ENCODE measurements at places on chromosomes 7 and 10.

- no peak for DNase-seq
These were observed 173.6 kb downstream of the SH3PXD2A start for GRCh38 chr10:103681617-103682399.

GRCh38 chr7:124570558-124570957 is 195.0 kb downstream of the GPR37 start:
- DNase-seq = no peak

GRCh38 chr7:46317256-46317655 is 396.2 kb upstream of the IGFBP3 start:
- peak; percentile 57 for DNase-seq

DNA sequence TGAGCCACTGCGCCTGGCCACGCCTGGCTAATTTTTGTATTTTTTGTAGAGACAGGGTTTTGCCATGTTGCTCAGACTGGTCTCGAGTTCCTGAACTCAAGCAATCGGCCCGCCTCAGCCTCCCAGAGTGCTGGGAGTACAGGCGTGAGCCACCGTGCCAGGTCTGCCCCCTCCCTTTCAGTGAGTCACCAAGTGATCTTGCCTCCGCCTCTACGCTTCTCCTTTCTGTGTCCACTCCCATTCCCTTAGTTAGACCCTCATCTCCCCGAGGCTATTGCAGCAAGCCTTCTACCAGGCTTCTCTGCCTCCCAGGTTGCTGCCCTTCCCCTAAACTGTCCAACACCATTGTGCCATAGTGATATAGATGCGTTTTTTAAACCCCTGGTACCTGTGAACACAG is 32.9 kb downstream of the CDC123 start:
- no peak for DNase-seq

GRCh38 chr10:94042001-94042833 is 48.5 kb downstream of the PLCE1 start:
- peak; percentile 77 for DNase-seq

DNA sequence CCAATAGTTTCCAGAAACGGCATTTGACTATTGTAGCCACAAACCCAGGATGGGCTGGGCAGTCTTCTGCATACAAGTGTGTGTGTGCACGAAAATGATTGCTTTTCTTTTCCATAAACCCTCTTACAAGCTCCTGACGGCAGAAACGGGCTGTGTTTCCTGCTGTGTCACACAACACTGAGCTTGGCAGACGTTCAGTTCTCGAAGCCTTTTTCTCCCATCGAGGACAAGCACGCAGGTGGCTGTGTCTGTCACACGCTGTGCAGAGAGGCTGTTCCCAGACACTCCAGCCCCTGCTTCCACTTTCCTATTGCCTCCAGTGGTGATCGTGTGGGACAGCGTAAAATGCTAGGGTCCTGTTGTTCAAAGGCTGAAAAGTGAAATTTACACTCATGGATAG is 32.1 kb downstream of the RBAK start:
- DNase-seq = peak; percentile 79

DNA sequence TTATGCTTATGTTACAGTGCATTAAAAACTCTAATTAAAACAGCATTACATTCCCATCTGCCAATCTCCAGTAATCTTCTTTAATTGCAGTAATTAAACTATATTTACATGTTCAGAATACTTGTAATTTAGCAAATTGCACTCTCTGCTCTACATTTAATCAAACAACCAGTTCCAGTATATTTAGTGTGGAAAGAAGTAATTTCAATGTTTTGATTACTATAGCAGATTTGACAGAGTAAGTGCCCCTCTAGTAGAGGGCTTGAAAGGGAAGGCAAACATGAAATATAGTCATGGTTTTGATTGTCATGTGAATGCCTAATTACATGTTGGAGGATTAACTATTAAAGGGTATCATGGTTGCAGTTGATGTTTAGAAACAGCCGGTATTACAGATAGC is 739.7 kb downstream of the AUTS2 start:
- DNase-seq = no peak

DNA sequence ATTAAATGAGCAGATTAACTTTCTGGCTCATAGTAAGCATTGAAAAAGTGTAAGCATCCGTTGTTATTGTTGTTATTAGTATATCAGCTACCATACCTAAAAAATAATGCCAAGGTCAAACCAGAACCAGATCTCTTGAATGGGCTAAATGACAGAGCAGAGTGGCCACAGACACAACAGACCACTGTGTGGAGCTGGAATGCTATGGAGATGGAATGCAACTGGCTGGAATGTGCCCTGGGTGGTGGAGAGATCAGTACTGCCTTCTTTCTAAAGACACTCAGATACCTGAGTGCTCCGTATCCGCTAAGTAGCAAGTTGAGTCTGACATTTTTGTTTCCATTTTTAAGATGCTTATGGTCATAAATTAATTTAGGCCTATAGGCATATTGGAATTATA is 20.5 kb upstream of the DNAJB12 start:
- peak; percentile 25 for DNase-seq

- no peak for DNase-seq
These were observed 334.8 kb downstream of the FGFR2 start for GRCh38 chr10:121263431-121263783.

DNA sequence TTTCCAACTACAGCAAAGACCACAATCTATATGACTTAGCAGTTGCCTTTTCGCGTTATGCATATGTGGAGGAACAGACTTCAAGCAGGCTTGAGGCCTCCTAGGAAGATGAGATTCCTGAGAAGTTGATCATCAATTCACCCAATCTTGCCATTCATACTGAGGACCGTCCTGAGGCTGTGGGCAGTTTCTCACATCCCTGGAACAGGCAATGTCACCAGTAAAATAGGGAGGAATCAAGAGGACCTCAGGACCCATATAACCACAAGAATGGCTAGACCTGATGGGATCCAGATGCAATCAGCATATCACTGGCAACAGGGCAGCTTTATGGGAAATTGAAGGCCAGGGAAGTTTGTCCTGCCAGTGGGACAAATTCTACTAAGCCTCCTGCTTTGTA is 17.3 kb downstream of the KDM7A start:
- no peak for DNase-seq

- no peak for DNase-seq
These were observed 201.2 kb upstream of the CELF2 start for GRCh38 chr10:10816447-10816846.

DNA sequence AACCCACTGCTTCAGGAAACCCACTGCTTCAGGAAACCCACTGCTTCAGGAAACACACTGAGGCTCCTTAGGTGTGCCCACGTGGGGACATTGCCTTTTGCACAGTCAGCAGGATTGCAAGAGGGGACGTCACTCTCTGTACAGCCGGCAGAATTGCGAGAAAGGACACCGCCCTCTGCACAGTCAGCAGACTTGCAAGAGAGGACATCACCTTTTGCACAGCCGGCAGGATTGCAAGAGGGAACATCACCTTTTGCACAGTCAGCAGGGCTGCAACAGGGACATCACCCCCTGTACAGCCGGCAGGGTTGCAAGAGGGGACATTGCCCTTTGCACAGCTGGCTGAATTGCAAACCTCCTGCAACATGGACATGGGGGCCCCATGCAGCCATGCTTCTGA is 407.6 kb downstream of the GLRX3 start:
- no peak for DNase-seq

GRCh38 chr7:104241135-104241534 is 33.3 kb upstream of the ORC5 start:
- DNase-seq = no peak

DNA sequence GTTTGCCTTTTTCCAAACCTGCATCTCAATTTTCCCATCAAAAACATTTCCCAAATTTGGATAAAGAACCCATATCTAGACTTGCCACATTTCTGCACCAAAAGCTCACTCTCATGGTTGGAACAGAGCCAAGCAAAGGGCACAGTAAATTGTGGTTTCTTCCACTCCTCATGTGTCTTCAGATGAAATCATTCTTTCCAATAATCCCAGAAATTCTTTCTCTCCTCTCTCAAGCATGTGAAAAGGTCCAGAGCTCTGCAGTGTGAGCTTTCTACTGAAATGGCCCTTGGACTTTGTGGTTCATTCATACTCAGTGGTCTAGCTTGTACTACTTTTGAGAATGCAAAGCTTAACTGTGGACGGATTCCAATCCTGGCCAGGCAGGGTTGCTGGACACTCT is 19.8 kb downstream of the PRSS2 start:
- peak; percentile 24 for DNase-seq

DNA sequence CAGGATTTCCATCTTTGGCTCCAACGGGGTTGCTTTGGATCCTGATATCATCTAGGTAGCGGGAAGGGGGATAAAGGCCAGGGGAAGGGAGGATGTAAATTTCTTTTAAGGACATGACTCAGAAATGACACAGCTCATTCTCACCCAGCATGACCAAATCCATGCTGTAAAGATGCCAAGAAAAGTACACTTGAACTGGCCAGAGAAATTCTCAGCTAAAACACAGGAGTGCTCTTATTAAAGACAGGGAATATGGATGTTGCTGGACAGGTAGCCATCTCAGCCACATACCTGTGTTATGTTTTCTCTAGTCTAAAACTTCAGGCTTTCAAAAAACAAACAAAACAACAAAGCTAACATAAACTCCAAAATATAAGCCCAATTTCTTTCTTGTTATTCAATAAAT is 68.3 kb downstream of the NAMPT start:
- peak; percentile 92 for DNase-seq

DNA sequence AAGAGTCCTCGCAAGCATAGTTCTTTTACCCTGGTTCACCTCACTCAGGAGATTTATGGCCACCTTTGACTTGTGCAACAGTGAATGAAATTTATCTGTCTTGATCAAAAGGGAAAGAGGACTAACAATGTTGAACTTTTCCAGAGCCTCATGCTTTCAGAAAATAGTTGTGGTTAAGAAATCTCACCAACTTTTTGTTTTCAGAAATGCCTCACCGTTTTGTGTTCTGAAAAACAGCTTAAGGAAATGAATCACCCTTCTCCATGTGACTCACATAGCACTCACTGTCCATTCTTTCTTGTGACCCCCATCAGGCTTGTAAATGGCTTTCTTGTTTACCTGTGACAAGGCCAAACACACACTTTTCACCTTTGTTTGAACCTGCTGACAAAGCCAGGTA is 148.6 kb upstream of the FAM3C start:
- peak; percentile 86 for DNase-seq

GRCh38 chr10:10642751-10643150 is 374.9 kb upstream of the CELF2 start:
- peak; percentile 64 for DNase-seq

DNA sequence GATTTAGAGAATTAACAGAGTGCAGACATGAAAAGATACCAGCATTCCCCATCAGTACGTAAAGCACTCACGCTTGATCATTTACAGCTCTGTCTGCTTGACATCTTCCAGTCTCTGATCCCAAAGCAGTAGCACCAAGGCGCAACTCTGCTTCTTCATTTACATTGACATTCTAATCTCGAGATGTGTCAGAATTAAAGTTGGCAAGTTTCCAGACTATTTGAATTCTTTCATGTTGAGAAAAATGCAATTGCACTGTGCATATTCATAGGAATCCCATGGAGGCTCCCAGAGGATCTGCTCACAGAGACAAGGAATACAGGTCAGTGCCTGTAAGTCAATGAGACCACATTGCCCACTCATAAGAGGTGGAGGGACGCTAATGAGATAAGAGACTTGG is 183.9 kb downstream of the LRRN3 start:
- DNase-seq = no peak

GRCh38 chr10:113754768-113755167 is 3.3 kb downstream of the PLEKHS1 start:
- no peak for DNase-seq

DNA sequence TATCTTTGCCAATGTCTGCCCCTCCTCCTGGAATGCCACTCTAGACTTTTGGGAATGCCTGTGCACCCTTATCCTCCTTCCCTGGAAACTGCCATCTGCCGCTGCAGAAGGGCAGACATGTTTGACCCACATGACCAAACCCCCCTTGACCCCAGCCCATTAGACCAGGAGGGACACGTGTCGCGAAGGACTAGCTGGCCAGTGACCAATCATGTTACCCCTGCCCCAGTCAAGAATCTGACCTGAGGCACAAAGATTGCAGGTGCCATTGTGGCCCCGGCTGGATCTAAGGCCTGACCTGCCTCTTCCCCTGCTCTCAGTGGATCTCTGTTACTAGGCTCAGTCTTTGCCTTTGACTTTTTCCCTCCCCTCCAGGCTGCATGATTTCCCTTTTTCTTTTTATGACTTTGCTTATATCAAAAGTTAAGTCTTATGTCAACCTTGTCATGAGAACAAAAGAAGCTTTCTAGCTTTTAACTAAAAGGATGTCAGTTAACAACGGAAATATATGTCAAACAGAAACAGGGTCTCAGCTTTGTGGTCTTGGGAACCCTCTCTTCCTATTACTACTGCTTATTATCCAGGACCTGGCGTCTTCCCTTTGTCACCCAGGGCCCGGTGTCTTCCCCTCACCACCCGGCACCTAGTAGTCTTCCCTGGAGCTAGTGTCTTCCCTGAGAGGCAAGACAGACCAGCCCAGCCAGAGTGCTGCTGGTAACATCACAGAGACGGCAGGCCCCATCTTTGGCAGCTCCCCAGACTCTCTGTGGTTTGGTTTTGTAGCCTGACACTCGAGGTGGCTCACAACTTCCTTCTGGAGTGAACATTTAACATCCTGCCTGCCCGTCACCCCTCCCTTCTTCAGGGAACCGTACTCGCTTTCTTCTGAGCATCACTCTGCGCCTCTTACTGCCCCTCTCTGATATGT is 24.4 kb upstream of the PPIF start:
- peak; percentile 96 for DNase-seq

DNA sequence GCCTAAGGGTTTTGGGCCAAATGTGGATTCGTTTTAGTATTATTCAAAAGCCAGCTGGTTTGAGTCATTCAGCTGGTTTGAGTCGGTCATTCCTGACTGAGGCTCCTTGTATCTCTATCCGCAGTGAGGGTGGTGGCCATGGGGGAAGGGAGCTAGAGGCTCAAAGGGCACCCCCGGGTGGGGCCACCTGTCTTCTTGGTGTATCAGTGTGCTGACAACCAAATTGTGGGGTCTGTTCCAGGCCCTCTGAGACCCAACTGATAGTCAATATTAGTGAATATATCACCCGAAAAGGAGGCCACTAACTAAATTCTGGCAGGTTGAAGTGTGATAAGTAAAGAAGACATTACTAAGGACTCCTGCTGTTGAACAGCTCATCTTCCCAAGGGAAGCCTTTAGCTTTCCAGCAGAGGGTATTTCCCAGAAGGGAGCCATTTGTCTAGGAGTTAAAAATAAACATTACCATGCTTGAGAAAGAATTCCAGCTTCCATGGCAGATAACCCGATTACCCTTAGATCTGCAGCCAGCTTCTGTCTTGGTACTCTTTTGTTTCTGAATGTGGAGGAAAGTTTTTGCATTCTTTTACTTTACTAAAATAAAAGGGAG is 29.9 kb upstream of the DDX50 start:
- DNase-seq = peak; percentile 88

GRCh38 chr7:134452991-134453473 is 5.9 kb downstream of the AKR1B1 start:
- peak; percentile 42 for DNase-seq

DNA sequence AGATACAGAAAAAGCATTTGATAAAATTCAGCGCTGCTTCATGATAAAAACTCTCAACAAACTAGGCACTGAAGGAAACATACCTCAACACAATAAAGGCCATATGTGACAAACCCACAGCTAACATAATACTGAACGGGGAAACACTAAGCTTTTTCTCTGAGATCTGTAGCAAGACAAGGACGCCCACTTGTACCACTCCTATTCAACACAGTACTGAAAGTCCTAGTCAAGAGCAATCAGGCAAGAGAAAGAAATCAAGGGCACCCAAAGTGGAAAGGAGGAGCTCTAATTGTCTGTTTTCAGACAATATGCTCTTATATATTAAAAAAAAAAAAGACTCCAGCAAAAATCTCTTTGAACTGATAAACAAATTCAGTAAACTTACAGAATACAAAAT is 13.3 kb downstream of the DIP2C start:
- DNase-seq = no peak
